Stimulated activated CD8-positive, alpha-beta memory T cell treated with anti-CD3 and anti-CD28 coated beads, Interleukin-12 subunit alpha, Interleukin-12 subunit beta, amount 100 ng/mL, for 4 hours (primary cell): ENCODE measurements at places on chromosomes 12 and 14.

DNA sequence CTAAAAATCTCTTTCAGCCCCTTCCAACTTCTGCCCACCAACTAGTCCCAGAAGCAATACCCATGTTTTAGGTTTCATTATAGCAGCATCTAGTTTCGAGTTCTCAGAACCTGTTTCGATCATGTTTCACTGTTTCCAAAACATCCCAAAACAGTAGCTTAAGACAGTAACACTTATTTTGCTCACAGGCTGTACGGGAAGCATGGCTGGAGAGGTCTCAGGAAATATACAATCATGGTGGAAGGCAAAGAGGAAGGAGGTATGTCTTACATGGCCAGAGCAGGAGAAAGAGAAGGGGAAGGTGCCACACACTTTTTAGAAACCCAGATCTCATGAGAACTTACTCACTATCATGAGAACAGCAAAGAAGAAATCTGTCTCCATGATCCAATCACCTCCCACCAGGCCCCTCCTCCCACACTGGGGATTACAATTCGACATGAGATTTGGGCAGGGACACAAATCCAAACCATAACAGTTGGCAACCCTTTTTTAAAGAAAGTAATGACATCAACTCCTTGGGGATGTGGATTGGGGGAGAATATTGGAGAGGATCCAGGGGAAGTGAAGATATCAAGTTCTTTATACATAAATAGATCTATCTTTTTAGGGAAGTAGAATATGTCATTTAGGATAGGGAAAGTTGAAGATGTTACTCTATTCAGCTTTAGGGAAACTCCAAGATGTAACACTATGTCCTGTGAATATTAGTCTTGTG is 269.9 kb upstream of the PLEKHG7 start:
- no peak for DNase-seq

- DNase-seq: no peak
Observed at GRCh38 chr12:15698377-15698871, 90.8 kb downstream of the EPS8 start.

- DNase-seq: no peak
Observed at GRCh38 chr12:46259071-46259470, 9.8 kb downstream of the SLC38A1 start.

- DNase-seq: no peak
Observed at GRCh38 chr12:83893101-83893500, 1019.5 kb downstream of the SLC6A15 start.

- DNase-seq: no peak
Observed at GRCh38 chr14:105710119-105711043, 184.0 kb downstream of the TMEM121 start.

DNA sequence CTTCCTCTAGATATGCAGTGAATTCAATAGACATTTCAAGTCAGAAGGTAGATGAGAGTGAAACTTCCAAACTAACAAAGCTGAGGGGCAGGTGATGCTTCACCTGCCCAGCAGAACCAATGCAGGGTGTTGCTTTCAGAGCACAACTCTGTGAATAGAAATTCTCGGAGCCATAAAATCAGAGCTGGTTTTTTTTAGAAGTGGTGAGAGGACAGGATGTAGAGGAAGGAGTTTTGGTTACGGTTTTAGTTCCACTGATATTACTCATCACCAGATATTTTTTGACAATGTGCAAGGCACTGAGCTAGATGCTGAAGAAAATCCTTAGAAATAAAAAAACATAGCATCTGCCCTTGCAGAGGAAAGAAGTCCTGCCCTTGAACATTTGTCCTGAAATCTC is 62.2 kb downstream of the BMP4 start:
- no peak for DNase-seq

DNA sequence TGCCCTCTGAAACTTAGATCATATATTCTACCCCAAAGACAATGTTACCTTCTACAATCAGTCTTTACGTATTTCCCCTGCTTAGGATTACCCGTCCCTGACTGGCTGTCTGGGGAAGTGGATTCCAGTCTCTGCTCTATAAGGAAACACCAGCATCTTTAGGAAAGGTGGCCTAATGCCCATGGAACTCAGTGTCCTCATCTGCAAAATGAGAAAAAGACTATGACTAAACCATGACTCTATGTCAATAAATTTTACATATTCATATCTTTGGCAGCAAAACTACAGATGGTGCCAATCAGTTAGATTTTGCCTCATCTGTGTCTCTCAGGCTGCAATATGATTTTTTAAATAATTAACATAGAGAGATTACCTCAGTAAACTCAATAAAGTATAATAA is 133.8 kb downstream of the ITPR2 start:
- DNase-seq: no peak

DNA sequence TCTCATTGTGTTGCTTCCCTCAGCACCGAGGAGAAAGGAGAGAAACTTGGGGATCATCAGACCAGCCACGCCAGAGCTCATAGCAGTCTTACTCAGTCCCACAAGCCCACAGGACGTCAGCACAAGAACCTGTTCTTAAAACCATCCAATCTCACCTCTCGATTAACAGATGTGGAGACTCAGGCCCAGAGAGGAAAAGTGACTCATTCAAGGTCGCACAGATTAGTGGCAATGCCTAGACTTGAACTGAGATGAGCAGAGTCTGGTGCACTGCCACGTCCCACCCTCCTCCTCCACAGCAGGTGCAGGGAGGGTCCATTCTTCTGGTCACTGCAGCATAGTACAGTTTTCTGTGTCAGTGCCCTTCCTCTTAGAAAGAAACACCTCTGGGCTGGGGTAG is 154.9 kb upstream of the PZP start:
- no peak for DNase-seq

GRCh38 chr14:22184157-22184829 is 404.7 kb downstream of the DAD1 start:
- no peak for DNase-seq
